ENCODE measurements at places on chromosomes 7 and 10.

DNA sequence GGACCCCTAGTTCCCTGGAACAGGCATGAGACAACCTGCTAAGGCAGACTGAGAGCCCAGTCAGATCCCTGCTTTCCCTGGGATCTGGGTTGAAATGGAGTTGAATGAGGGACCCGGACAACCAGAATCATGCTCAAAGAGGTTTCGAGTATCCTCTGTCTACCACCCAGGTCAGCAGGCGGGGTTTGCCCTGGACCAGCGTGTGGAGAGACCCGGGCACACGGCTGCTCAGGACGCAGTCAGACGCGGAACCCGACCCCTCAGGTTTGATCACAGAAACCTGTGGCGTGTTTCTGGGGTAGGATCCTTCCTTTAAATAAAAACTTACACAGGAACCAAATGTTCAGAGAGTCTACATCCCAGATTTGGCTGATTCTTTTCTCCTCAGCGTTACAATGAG lies 330.6 kb downstream of the PTPRN2 start:
- no peak for DNase-seq

GRCh38 chr10:97567891-97568290 lies 4.7 kb upstream of the ANKRD2 start:
- DNase-seq: no peak

DNA sequence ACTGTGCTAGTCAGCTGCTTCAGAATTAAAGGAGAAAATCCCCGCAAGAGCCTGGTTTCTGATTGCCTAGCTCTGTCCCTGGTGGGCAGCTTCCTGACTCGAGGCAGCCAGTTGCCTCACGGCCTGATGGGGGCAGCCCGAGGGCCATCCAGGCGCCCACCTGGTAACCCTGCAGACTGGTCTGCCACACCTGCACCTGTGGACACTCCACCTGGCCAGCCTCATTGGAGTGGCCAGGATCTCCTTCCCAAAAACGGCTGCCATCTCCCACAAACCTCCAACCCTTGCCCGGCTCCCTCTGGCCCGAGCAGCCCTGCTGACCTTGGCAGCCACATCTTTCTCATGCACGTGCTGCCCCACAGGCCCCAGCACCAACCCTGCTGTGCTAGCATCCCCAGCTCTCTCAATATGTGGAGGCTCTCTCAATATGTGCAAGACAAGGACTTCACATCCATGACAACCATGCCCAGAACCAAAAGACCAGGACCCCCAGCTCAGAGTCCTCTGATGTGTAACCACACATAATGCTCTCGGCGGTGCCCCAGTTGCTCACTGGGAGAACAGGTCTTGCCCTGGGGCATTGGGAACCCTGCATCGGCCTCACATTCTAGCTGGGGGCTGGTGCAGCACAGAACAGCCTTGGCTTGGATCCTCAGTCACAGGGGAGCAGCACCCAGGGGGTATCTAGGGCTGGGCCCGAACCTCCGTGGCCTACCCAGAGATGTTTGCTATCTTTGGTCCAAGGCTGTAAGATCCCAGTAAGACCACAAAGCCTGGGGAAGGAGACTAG lies 14.6 kb downstream of the DRGX start:
- no peak for DNase-seq

DNA sequence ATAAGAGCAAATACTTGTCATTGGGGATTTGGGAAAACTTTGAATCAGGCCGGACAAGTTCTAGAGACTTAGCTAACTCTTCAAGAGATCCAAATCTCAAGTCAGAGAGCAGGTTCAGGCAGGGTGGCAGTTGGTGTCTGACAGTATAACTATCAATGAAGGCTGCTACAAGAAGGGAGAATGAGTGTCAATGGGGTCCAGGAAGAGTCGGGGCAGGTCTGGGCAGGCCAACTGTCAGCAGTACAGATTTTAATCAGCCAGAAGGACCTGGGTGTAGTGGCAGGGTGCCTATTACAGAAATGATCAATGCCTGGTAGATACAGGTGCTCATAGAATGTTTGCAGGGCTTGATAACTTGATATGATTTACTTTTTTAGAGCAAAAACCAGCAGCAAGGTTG lies 751.1 kb downstream of the GRM8 start:
- no peak for DNase-seq

DNA sequence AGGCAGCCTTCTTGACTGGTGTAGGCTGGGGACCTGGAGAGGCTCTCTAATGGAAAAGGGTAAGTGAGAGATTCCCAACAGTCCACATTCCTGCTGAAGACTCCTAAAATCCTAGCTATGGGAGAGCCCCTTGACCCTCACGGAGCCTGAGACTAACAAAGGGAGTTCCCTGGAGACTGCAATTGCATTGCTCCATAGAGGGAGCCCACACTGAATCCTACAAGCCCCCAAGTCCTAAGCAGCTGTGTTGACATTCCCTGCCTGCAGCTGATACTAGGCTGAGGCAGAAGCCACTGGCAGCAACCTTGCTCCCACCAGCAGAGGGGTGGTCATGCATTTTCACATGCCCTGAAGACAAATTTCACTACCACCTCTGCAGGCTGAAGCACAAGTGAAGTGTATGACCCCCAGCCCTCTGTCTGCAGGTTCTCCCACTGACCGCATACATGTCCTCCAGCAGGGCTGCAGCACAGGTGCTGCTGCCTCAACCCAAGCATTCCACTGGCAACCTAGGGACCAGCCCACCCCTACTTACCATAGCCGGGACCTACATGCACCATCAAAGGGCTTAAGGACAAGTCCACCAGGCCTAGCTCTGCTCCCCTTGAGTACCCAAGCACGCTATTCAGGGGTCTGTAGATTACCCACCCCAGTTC lies 130.3 kb upstream of the SLC13A1 start:
- DNase-seq: no peak

- no peak for DNase-seq
Observed at GRCh38 chr10:36559412-36560400, 565.7 kb upstream of the ANKRD30A start.

GRCh38 chr7:26993816-26994810 lies 101.7 kb downstream of the HOXA1 start:
- no peak for DNase-seq

GRCh38 chr7:156722043-156722826 lies 81.7 kb downstream of the RNF32 start:
- DNase-seq: no peak

GRCh38 chr7:17043012-17043877 lies 161.5 kb upstream of the AGR3 start:
- DNase-seq: no peak

DNA sequence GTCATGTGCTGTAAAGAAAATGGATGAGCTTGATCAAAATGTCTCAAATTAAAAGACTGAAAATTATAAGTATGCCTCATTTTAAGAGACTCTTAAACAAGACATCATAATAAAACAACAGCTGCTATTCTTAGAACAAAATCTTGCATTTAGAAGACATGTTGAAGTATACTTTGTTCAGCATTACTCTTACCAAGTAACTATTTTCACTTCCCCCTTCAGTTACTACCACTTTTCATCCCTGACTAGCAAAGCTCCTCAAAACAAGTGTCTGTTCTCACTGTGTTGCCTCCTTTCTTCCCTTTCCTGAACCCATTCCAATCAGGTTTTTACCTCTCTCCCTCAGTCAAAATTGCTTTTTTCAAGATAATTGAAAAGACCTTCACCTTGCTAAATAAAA lies 31.6 kb downstream of the ELAPOR2 start:
- no peak for DNase-seq

GRCh38 chr7:50304911-50305582 lies 531 bp downstream of the IKZF1 start:
- DNase-seq: peak; percentile 51

DNA sequence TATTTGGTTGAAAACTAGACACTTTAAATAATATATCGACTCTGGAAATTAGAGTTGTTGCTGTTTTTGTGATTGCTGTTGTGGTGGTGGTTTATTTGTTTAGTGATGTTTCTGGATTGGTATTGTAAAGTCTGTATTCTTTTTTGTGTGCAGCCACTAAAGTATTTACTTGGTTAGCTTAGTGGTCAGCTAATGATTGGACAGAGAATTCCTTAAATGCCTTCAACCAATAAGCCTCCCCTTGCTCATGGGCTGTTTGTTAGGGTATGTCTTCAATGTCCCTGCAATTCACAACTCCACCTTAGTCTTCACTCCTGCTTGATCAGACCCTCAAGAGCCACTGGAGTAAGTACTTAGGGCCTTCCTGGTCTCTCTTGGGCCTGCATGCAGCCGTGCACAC lies 71.0 kb downstream of the PAXIP1 start:
- no peak for DNase-seq

DNA sequence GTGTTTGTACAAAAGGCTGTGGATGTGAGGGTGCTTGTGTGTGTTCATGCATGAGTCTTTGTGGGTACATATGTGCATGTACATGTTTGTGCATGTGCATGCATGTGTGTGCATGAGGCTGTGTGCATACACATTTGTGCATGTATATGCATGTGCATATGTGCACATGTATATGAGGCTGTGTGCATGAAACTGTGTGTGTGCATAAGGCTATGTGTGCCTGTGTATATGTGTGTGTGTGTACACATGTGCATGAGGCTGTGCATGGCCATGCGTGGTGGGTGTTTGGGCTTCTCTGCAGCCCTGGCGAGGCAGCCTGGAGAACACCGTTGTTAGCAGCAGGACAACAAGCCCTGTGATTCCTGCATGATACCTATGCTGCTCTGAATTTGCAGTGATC lies 207.7 kb upstream of the ADCY1 start:
- no peak for DNase-seq

- DNase-seq: no peak
Observed at GRCh38 chr7:29346231-29346978, 151.8 kb downstream of the CHN2 start.

DNA sequence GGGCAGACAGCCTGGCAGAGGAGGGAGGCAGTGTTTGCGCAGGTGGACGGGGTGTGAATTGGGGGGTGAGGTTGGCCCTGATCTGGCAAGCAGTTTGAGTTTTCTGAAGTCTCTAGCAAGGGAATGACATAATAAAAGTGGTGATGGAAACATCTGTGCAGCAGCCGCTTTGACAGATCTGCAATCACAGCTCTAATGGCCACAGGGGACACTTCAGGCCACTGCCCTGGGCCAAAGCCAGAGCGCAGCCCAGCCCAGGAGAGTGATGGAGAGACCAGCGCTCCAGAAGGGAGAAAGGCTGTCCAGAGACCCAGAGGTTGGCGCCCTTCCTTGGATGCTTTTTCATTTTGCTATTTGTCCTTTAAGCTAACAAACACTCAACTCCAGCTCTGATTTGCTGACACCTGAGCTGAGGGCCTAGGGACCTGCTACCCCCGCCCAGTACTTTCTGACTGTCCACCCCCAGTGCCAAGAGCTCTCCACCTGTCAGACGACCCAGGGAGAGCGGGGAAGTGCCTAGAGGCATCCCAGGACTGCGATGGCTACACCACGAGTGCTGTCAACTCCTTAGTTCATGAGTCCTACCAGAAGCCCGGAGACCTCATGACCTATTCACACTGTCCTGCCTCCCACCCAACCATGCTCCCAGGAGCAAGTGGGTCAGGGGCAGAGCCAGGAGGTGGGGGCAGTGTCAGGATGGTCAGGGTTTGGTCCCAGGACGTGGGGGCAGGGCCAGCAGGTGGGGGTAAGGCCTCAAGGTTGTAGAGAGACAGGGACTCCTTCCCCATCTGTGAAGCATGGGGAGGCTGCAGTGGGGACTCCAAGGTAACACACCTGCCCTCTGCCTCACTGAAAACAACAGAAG lies 112.6 kb downstream of the PRKAG2 start:
- DNase-seq: no peak

GRCh38 chr7:37670436-37670835 lies 13.1 kb upstream of the GPR141 start:
- no peak for DNase-seq

- no peak for DNase-seq
Observed at GRCh38 chr10:78774614-78774998, 294.2 kb upstream of the ZMIZ1 start.

GRCh38 chr10:66277481-66277880 lies 648.4 kb upstream of the LRRTM3 start:
- DNase-seq: no peak

DNA sequence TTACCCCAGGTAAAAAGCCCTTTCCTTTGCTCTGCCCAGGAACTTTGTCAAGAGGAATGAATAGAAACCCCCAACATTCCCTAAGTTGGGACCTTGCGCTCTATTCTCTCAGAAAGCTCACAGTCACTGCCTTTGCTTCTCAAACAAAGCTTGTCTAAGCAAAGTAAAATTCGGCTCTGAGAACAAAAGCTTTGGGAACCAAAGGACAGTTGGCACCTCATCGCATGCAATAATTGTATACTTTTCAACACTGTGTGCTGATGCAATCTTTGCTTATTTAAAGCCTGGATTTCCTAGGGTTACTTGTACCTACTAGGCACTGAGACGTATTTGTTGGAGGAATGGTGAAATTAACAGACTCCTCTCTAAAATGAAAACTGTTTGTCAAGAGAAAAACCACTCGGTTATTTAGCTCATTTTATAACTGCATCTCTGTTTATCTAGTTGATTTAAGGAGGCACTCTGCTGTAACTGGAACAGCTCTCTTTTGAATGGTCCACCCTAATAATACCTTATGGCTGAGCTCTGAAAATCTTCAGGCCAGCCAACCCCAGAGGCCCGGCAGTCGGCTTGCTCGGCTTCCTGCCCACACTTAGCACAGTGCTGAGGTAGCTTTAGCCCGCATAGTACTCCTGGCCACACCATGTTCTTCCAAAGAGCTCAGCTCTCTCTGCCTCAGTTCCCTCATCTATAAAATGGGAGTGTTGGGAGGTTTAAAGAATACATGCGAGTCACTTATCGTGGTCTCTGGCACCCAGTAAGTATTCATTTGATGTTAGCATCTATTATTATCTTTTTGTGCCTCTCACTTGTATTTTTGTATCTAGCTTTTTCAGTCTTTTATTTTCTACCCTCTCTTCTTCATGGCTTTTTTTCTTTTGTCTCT lies 80.2 kb upstream of the PRR15 start:
- no peak for DNase-seq

DNA sequence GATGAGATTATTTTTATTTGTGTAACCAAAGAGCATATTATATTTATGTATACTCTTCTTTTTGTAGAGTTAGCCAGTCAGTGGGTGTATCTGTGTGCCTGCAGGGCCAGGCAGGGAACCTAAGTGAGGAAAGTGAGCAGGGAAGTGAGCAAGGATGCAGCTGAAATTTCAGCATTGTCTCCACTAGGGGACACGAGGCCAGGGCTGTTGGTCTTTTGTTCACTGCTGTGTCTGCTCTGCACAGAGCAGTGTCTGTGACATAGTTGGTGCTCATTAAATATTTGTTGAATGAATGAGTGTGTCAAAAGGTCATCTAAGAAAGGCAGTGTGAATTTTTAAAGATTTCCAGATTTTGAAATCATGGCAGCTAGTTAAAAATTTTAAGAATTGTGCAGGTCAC lies 51.8 kb downstream of the SUGCT start:
- no peak for DNase-seq

- no peak for DNase-seq
Observed at GRCh38 chr7:91504919-91505318, 240.7 kb downstream of the FZD1 start.

DNA sequence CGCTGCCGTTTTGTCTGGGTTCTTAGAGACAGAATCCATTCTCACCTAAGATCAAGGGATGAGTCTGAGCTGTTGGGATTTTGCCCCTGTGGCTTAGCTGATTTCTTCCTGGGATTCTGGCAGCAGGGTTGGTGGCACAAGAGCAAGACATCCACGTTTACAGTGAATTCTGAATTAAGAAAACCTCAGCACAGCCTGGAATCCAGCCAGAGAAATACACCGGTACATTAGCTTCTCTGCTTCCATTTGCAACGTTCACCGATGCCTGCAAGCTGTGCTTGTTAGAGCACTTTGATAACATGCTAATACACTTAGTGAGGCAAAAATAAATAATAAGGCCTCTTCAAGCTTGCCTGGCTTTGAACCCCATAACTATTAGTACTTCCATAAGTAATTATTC lies 569.8 kb downstream of the CALN1 start:
- no peak for DNase-seq

- no peak for DNase-seq
Observed at GRCh38 chr7:12269100-12269895, 58.2 kb downstream of the TMEM106B start.

- DNase-seq: peak; percentile 57
Observed at GRCh38 chr10:110868981-110869380, 2.7 kb upstream of the PDCD4 start.

Measured in T follicular helper cell (primary cell).